ENCODE measurements at places on chromosomes 11 and 22.

DNA sequence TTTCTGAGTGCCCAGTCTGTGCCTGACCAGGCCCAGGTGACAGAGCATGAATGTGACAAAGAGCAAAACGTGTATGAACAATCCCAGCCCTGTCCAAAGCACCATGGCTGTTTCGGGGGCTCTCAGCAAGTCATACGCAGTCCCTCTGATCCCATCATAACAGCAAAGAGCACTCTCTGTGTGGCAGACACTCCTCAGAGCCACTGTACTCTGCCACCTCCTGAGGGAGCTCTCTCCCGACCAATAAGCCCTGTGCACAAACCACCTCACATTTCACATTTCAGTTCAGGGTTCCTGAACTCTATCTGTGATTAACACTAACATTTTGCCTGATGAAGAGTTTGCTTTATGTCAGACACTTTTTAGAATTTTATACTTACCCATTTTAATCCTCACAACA is 6.6 kb downstream of the DGCR2 start:
- DNase-seq = no peak

DNA sequence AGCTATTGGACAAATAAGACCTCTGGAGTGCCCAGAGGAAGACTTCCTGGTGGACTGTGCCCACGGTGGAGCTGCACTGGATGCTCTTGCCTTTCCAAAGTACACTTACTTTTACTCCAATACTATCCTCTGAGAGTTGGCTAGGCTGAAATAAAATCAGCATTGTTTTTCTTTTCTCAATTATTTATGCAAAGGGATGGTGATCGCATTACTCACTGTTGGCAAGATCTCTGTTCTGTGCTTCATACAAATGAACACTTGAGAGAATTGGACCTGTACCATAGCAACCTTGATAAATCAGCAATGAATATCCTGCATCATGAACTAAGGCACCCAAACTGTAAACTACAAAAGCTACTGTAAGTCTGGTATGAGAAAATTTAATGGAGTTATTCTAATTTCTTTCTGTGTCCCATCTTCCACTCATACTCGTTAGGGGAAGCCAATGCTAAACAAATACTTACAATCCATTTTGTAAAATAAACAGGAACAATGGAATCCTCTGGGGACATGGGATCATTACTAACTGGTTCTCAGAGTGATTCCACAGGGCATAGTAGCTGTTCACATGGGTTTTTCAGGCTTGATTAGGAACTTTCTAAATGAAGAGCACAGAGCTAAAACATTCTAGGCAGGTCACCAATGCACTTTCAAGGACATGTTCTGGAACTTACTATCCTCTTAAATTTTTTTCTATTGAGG is 26.3 kb downstream of the NLRP14 start:
- DNase-seq = no peak

DNA sequence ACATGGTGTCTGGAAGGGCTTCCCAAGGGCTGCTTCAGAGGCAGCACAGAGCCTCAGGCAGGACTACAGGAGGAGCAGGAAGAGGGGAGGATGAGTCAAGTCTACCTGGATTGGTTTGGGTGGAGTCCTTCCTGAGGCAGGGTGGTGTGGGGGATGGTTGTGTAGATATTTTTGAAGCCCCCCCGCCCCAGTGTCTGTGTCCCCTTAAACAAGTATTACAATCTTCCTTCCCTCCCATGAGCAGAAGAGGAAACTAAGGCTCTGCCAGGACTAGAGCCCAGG is 34.7 kb upstream of the FCHSD2 start:
- no peak for DNase-seq

DNA sequence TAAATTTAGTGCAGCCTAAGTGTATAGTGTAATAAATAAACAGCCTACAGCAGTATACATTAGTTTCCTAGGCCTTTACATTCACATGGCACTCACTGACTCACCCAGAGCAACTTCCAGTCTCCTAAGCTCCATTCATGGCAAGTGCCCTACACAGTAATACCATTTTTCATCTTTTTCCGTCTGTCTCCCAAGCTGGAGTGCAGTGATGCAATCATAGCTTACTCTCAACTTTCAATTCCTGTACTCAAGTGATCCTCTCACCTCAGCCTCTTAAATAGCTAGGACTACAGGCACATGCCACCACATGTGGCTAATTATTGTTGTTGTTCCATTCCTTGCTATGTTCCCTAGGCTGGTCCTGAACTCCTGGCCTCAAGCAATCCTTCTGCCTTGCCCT is 54.4 kb downstream of the FCHSD2 start:
- DNase-seq = no peak

DNA sequence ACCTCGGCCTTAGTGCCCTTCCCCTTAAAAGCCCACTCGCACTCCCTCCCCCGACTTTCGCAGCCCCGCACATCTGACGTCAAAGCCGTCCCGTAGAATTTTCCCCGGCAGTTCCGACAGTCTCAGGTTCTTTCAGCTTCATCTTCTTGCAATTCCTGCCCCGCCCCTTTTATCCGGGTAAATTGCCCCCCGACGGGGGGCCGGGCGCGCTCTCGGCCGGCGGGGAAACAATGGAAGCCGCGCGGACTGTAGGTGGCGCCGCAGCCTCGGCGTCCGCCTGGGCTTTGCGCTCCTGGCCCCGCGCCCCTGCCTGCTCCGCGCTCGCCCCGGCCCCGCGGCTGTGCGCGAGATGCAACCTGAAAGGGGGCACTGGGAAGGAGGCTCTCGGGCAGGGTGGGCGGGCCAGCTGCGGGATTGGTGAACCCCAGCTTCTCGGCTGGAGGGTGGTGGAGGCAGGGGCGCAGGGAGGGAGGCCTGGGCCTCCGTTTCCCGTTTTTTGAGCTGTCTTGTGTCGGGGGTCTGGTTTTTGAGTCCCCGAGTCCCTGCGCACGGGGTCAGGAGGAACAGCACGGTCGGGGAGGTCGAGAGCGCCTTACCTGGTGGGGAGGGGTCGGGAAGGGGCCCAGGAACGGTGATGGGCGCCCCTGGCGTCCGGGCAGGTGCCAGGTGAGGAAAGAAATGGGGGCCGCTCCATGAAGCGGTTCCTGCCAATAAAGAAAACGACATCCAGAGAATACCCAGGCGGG is 859 bp upstream of the FGF19 start:
- DNase-seq = no peak

- no peak for DNase-seq
Observed at GRCh38 chr11:120141113-120141767, 3.3 kb upstream of the TRIM29 start.

DNA sequence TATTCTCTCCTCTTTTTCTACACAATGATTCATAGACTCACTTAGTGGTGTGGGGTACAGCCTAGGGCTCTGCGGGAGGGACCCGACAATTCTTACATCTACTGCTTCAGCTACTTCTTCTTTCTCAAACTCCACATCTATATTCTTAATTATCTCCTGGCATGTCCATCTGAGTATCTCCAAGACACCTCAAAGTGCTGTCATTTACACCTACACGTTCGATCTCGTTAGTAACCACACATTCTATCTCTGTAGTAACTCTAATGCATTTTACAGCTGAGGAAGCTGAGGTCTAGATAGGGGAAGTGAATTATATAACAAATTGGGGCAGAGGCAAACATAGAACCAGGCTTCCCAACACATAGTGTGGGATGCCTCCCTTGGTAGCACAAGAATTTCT is 27.7 kb upstream of the RRM1 start:
- no peak for DNase-seq

GRCh38 chr11:129696309-129696989 is 119.2 kb upstream of the TMEM45B start:
- DNase-seq = no peak

DNA sequence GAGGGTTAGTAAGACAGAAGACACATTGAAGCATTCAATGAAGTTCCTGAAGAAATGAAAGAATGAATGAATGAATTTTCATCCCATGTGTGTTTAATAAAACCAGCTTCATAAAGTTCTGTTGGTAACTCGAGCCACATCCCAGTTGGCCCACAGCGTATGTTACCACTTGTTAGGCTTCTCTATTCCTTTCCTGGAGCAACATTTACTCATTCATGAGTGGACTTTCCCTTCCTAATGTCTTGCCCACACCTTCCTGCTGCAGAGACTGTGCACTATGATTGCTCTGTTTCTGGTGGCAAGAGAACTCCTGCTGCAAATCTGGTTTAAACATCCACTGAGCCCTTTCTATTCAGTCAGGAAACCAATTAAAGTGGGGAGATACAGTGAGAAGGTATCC is 7.0 kb downstream of the OR52R1 start:
- DNase-seq = no peak

DNA sequence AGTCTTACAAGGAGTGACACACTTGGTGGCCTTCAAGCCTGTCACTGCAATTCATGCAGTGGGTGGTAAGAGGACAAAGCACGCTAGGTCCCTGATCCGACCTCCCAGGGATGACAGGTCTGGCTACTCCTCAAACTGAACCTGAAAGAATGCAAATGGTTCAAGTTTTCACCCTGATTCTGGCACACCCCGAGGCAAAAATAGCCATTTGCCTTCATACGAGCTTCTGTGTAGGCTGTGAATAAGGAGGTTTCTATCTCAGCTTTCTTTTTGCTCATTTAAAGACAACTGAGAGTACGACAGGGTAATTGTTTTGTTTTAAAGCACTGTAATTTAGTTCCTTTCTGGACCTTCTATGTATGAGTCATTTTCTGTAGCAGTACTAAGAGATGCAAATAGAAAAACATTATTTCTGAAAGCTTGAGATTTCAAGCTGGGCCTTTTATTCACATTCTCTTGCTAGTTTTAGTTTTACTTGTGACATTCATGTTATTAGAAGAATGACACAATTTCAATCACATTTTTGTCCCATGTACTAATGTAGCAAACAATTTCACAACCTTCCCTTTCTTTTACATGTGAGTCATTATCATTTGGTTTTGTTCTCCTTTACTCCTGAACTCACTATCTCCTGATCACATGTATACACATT is 56.6 kb upstream of the FDX1 start:
- no peak for DNase-seq

DNA sequence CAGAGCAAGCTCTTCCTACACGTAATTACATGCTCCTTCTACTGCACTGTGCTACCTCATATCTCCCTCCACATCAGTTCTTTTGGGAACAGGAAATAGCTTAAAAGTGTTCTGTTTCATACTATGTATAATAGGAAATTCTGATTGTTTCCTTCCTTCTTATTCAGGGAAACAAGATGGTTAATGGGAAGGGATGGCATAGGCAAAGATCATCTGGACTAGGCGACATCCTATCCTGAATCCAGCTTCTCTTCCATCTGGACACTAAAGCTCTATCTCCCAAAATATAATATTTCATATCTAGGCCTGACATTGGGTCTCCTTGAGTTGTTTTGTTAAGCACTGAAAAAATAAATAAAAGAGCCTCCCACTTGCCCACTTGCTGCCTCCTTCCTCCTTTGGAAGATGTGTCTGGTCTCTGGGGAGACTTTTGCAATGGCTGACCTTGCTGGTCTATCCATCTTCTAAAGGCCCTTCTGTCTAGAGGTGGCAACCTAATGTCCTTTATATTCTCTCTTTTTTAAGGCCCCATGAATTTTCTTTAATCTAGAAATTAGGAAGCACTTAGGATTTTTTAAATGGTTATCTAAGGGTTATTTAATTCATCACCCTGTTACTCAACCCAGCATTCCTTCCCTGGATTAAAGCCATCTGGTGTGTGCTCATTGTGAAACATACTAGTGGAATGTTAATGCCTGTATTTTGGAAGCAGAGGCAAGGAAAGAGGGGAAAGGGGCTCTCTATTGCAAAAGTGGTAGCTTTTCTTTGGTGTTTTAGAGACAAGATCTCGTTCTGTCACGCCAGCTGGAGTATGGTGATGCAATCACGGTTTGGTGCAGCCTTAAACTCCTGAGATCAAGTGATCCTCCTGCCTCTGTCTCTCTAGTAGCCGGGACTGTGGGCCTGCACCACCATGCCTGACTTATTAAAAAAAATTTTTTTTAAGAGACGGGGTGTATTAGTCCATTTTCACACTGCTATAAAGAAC is 20.6 kb downstream of the CLMP start:
- no peak for DNase-seq

- DNase-seq = no peak
Observed at GRCh38 chr11:69510471-69511357, 29.3 kb downstream of the LINC01488 start.

DNA sequence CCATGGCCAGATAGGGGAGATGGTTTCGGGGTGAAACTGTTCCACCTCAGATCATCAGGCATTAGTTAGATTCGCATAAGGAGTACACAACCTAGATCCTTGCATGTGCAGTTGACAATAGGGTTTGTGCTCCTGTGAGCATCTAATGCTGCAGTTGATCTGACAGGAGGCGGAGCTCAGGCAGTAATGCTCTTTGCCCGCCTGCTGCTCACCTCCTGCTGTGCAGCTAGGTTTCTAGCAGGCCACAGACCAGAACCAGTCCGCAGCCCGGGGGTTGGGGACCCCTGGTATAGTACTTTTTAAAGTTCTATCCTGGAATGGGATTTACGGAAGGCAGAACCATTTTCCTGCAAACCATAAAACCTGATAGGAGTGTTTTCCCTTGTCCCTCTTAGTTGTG is 54.6 kb downstream of the POLD3 start:
- DNase-seq = no peak

DNA sequence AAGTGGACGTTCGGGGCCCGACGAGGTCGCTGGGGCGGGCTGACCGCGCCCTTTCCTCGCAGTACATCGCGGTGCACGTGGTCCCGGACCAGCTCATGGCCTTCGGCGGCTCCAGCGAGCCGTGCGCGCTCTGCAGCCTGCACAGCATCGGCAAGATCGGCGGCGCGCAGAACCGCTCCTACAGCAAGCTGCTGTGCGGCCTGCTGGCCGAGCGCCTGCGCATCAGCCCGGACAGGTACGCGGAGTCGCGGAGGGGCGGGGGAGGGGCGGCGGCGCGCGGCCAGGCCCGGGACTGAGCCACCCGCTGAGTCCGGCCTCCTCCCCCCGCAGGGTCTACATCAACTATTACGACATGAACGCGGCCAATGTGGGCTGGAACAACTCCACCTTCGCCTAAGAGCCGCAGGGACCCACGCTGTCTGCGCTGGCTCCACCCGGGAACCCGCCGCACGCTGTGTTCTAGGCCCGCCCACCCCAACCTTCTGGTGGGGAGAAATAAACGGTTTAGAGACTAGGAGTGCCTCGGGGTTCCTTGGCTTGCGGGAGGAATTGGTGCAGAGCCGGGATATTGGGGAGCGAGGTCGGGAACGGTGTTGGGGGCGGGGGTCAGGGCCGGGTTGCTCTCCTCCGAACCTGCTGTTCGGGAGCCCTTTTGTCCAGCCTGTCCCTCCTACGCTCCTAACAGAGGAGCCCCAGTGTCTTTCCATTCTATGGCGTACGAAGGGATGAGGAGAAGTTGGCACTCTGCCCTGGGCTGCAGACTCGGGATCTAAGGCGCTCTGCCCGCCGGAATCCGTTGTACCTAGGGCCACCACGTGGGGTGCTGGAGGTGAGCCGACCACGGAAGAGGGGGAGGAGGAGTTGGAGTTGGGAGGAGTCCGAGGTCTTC is 771 bp downstream of the MIF start:
- DNase-seq = peak; percentile 28
